ENCODE measurements at places on chromosomes 2 and 18.

DNA sequence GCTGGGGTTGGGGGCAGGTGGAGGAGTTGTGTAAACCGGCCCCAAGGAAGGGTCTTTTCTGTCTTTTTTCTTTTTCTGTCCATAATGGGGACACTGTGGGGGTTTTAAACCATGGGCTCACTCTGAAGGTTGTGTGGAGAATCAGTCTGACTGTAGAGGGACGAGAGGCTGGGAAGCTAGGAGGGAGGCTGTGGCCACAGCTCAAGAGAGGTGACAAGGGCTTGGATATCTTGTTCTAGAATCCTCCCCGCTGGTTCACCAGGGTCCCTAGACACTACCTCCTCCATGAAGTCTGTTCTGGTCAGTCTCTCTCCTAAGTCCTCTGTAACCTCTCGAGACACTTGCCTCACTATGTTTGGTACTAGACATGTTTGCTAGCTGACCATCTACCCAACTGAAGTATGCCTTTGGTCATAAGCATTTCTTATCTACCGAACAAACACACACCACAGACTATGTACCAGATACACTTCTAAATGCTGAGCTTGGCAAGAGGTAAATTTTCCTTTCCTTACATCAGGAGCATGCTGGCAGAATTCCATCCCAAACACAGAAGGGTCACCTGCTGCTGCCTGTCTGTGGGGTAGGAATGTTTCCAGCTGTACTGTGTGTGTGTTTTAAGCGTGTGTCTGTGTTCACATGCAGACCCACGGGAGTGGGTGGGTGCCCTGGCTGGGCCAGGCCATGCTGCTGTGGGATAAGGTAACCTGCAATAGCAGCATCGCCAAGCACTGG is 69.6 kb upstream of the MGAT4A start:
- DNase-seq = no peak

DNA sequence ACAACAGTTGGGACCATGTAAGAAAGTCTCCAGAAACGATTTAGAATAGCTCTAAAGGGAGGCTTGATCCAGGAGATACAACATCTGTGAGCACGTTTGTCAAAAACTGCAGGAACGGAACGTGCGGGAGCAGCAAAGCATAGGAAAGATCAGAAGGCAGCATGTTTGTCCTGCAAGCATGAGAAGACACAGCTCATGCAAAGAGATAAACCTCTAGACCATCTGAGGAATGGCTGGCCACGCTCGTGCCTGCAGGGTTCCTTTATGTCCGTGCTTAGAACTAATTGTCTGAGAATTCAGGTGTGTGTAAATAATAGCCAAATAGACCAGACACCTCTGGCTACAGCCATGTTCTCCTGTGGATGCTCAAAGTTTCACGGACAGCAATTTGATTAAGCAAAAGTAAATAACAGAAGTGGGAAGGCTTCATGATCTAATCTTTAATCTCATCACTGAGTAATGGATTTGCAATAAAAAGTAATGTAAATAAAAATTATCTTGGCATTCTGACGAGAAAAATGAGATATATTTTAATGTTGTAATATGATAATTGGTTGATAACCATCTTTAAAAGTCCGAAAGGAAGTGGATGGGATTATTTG is 534.8 kb upstream of the CDH7 start:
- DNase-seq = no peak

- no peak for DNase-seq
These were observed 4.2 kb downstream of the ZAP70 start for GRCh38 chr2:97717613-97717995.

DNA sequence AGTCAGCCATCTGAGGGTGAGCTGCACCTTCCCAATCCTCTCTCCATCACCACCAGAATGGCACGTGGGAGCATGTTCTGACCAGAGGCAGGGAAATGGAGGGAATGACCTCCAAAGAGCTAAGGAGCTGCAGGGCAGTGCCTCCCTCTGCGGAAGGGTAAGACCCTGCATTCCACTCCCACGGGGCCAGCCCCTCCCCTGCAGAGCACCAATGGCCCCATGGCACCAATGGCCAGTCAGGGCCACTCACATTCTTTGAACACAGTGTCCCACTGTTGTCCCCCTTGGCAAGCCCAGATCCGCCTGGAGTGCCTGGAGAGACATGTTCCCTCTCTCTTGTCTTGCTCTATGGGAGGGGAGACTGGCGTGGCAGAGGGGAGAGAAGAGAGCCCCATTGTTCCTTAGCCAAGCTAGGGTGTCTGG is 164.4 kb downstream of the TNS1 start:
- no peak for DNase-seq

DNA sequence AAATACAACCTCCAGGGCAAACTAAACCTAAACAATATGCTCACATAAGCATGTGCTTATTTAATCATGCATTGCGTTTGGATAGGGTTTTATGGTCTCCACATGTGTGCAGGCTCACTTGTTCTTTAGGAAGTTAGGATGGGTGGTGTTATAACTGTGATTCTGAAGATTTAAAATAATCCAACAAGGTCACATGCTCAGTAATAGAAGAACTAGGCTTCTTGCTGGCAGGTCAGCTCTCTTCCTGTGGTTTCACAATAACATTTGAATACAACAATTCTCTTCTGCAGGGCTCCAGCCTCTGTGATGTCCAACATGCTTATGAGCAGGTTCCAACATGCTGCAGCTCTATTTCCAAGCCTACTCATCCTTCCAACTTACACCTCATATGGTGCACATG is 84.0 kb downstream of the MYL12B start:
- DNase-seq = no peak

Measured in GM13977 (cell line).